ENCODE measurements at places on chromosomes 1 and 21.

DNA sequence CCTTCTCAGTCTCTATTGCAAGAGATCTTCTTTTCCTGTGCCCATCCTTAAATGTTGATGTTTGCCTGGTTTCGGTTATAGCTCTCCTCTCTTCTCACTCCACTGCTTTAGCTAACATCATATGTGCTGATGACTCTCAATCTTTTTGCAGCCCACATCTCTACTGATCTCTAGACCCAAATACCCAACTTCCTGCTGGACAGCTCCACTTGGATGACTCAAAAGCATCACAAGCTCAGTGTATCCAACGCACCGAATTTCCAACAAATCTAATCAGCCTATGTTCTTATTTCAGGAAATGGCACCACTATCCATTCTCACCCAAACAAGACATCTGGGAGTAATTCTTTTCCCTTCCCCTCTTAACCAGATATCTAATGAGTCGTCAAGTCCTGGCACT lies 79.1 kb upstream of the ARTN start:
- DNase-seq, result no peak

DNA sequence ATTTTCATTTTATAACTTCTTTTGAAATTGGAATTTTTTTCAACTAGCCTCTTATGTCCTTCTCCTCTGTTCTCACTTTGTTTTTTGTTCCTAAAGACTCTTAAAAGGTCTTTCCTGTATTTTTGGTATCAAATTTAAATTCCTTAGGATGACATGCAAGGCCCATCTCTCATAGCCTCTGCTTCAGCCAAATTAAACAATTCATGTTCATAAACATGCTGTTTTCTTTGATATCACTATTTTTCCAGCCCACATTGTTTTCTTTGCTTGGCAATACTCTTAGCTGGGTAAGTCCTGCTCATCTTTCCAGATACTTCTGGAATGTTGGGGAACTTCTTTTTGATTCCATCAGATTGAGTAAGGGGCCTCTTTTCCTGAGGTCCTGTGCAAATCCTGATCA lies 55.8 kb upstream of the GPR88 start:
- DNase-seq, result no peak

DNA sequence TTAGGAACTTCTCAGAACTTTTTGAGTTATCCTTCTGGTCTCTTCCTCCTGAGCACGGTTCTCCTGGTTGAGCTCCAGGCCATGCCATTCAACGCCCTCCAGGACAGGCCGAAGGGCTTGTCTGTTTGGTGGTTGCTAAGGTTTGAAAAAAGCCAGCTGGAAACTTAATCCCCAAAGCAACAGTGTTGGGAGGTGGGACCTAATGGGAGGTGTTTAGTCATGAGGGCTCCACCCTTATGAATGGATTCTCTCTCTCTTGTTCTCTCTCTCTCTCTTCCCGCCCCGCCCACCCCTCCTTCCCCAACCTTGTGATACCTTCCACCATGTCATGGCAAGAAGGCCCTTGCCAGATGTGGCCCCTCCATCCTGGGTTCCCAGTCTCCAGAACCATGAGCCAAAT lies 829 bp downstream of the KCNE1 start:
- peak; percentile 53 for DNase-seq

DNA sequence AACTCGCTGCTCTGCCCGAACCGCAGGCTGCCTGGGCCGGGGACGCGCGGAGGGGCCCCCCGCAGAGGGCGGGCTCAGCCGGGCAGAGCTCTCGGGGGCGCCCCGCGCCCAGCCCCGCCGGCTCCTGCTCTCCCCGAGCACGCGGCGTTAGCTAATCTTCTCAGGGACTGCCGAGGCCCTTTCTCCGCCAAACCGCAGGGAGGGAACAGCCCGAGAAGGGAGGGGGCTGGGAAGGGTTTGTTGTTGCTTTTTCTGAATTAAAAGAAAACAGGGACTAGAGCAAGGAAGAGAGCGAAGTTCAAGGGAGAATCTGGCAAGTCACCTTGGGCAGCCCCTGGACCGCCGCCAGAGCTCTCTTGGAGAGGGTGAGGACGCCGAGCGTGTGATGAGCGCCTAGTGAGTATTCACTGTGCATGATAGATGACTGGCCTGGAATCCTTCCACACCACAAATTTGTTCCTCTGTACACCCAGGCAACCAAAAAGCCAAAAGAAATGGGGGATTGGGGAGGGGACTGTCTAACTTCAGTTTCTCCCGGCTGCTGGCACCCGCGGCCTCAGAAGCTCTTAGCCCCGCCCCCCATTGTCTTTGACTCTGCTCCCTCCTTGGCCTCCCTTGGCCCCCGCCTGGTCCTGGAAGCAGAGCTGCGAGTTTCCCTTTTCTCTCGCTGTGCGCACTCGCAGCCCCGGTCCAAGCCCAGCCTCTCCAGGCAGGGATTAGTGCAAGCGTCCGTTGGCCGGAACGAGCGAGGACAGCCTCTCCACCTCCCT lies 19.7 kb upstream of the LMX1A start:
- peak; percentile 90 for DNase-seq

- DNase-seq, result peak; percentile 68
Measured at GRCh38 chr1:94746635-94747525, 73.3 kb upstream of the SLC44A3 start.
